ENCODE measurements at places on chromosomes 2 and 18.

GRCh38 chr2:98507891-98508708 lies 63.4 kb downstream of the INPP4A start:
- no peak for DNase-seq

DNA sequence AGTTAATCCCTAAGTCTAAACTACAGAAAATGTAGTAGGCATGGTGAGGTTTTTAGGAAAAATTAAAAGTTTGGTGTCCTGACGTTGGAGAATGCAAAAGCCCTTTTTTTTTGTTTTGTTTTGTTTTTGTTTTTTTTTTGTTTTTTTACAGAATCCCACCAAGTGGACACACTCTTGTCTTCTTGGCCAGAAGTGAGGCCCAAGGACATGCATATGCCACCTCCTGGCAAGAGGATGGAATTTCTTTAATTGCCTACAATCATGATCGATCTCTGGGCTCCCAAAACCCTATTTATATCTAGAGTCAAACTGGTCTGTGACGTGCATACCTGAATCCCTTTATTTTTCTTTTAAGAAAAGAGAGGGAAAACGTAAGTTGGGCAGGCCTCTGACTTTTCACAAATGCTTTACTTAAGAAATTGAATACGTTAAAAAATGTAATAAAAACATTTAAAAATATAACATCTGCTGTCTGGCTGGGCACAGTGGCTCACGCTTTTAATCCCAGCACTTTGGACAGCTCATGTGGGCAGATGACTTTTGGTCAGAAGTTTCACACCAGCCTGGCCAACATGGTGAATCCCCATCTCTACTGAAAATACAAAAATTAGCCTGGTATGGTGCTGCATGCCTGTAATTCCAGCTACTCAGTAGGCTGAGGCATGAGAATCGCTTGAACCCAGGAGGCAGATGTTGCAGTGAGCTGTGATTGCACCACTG lies 502.7 kb downstream of the CBLN2 start:
- DNase-seq, result no peak

DNA sequence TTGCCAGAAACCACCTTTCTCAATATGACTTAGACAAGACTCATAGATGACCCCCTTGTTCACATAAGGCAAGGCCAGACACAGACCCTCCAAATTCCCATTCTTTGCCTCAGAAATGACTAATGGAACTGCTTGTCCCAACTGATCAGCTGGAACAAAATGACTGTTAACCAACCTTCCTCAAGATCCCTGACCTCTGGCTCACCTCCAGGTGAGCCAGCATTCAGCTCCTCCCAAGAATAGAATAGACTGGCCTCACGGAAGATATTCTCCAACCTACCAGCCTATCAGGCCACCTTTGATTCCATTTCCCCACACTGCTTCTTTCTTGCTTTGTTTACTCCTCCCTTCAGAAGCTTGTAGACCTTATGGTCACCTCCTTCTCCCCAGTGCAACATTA lies 195.7 kb upstream of the VWC2L start:
- DNase-seq, result no peak

GRCh38 chr2:146228466-146229058 lies 1616.3 kb upstream of the ACVR2A start:
- no peak for DNase-seq

DNA sequence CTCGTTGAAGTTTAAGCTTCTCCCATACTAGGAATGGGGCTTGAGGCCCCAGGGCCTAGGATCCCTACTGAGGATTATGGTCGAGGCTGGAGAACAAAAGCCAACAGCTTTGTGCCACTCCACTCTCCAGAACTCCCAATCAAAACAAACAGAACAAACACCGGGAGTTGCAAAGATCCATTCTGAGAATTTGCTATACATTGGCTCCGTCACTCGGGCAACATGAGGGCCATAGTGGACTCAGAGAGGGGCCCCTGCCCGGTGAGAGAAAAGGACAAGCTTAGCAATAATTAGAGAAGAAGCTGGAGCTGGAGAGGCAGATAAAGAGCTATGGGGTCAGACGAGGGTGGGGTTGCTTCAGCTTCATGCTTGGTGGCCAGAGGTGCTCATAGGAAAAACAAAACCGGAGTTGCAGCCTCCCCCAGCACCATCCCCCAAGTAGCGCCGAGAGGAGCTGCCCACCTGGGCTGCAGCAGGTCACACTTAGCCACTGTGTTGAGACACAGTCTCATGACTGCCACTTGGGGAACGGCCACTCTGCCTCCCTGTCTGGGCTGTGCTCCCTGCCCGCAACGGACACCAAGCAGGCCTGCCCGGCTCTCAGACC lies 142.3 kb upstream of the HAAO start:
- DNase-seq, result no peak

DNA sequence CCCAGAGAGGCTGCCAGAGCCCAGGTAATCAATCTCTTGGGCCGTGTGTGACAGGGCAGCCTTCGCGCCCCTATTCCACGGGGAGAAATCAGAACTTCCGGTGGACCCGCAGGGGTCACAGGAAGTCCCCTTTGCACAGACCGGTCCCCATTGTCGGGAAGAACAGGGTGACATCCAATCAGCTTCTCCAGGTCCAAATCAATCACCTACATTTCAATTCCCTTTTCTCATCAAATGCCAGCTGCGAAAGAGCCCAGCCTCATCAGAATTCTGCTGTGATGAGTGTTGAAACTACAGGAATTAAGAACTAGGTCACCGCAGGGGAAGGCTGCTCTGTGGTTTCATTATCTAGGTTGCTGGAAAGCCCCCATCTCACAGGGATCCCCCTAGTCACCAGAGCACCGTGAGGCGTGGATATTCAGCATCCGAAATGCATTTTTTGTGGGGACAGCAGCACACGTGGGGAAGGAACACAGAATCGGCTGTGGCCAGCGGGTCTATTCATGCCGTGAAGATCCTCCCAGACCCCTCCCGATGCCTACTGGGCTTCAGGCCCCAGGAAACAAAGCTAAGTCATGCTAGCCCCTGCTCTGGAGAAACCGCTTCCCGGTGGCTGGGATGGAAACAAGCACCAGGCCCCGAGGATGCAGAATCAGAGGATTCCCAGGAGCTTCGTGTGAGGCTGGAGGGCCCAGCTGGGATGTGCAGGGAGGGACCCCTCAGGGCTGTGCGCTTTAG lies 193.7 kb upstream of the ID2 start:
- no peak for DNase-seq

DNA sequence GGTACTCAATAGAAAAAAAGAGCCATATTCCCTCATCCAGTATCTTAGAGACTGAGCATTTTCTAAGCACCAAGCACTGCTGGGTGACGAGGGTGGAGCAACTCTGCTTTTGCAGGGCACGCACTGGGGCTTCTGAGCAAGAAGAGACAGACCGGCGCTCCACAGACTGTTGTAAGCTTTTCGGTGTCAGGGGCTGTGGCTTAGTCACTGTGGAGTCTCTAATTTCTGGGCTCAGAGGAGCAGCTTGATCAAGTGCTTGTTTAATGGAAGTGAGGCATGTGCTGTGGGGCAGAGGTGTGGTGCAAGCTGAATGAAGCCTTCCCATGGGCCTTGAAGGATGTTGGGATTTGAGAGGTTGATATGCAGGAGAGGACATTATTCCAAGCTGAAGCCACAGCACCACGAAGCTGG lies 227.1 kb downstream of the MYCN start:
- DNase-seq, result no peak

DNA sequence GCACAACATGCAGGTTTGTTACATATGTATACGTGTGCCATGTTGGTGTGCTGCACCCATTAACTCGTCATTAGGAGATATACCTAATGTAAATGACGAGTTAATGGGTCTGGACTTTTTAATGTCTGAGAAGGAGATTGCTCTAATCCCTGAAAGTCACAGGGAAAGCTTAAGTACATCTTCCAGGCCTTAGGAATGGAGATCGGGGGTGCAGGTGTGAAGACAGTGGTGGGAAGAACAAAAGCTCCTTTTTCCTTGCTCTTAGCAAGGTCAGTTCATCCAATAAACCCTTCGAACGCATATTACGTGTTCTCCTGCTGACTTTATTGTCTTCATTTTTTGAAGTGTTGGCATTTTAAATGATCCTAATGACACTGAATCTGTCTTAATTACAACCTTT lies 50.8 kb upstream of the LAMA1 start:
- DNase-seq, result no peak

DNA sequence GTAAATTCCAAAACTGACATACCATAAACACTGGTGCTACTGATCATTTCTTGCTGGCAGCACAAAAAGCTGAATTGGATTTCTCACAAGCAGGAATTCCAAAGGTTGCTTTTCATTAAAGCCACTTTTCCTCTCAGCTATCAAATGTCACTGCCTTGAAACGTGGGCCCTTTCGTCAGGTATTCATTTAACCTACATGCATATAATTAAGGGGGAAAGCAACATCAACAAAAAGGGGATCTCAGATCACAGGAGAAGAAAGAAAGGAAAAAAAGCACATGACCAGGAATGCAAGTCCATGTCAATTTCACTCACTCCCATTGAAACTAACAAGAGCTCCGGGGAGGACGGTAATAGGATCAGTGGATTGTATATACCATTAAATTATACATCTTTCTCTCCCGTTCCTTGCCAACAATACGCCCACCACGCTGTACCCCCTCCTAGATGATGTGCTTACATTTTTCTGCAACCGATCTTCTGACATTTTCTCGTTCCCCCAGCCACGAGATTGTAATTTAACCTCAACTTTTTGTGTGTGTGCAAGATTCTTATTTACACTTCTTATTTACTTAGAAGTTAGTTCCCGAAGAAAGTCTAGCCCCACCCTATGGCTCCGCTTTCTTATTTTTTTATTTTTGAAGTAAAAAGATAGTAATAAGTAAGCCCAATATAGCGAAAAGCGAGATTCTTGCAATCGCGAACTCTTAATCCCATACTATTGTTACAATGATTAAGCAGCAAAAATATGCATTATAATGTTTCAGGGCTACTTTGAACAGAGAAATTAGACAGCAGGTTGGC lies 725 bp downstream of the FIGN start:
- DNase-seq, result no peak

- DNase-seq, result no peak
These were observed 66.9 kb downstream of the STK39 start for GRCh38 chr2:168180483-168180882.

- DNase-seq, result no peak
These were observed 677.6 kb downstream of the IRS1 start for GRCh38 chr2:226122041-226122440.

DNA sequence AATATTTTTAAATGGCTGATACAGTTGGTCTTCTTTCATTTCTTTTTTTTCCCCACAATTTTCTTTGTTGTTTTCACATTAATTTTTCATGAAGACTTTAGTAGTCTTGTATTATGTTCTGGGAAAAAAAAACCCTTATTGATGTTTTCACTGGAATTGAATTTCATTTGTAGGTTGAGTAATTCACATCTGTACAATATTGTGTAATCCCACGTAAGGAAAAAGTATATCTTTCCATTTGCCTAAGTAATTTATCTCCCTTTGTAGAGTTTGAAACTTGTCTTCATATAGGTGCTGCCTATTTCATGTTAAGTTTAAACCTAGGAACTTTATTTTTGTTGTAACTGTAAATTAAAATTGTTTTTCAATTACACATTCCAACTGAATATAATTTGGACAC lies 2.0 kb downstream of the DNAJC27 start:
- DNase-seq, result no peak

- DNase-seq, result no peak
These were observed 879 bp upstream of the GALNT5 start for GRCh38 chr2:157256626-157257025.

DNA sequence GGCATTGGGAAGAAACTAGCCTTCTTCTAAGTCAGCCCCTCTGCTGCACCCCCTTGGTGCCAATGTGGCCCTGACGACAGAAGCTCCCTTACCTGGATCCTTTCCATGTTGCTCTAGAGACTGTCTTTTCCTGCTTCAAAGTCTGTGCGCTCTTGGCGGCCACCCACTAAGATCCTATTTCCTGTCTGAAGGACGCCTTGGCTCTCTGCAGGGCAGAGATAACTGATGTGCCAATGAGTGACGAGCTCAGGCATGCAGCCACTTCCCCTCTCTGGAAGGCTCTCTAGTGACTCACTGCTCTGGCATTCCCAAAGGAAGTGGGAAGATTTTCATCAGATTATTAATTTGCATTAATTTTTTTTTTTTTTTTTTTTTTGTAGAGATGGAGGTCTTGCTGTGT lies 273.5 kb downstream of the CDH20 start:
- no peak for DNase-seq

GRCh38 chr18:68417826-68418225 lies 297.1 kb downstream of the TMX3 start:
- no peak for DNase-seq

- no peak for DNase-seq
These were observed 8.3 kb upstream of the RNF103 start for GRCh38 chr2:86631846-86632485.

DNA sequence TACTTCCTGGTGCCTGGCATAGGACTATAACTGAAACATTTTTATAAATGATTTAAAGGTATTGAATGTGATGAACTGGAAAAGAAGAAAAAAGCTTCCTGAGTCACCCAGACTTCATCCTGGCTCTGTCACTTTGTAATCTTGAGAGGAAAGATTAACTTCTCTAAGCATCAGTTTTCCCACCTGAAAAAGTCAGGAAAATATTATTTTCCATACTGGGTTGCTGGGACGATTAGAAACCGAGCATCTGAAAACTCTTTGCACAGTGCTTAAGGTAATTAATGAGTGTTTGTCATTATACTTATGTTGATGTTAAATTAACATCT lies 71.8 kb downstream of the FMNL2 start:
- DNase-seq, result no peak

DNA sequence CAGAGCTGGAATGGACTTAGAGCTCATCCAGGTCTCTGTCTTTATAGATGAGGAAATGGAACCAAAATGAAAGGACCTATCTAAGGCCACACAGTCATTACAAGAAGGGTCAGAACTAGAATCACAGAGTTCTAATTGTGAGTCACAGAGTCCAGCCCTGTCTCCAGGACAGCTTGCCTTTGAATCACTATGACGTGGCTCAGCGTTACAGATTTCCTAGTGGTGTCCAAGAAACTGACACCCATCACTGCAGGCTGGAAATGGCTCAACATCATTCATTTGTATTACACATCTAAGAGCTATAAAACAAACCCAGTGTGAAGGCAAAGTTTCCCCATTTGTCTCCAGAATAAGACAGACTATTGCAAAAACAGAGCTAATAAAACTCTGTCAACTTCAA lies 164.3 kb upstream of the SIX2 start:
- no peak for DNase-seq

DNA sequence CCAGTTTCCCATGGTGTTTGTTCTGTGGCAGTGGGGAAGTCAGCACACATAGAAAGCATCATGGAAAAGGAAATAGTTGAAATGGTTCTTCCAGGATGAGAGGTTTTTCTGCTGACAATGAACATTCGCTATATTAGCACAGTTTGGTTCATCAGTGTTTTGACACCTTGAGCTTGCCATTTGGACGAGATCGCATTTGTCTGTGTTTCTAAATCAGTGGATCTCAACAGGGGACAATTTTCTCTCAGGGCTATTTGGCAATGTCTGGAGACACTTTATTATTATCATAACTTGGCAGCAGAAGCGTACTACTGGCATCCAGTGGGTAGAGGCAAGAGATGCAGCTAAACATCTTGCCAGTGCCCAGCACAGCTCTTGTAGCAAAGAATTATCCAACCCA lies 74.6 kb downstream of the CD8B2 start:
- DNase-seq, result no peak

- no peak for DNase-seq
These were observed 244.1 kb downstream of the HDAC4 start for GRCh38 chr2:239156516-239157265.

Measured in hindlimb muscle (tissue), 1 donor.